Activated CD4-positive, alpha-beta T cell treated with anti-CD3 and anti-CD28 coated beads, Interleukin-2, amount 50 U/mL, for 48 hours (primary cell): ENCODE measurements at places on chromosomes 5 and 9.

DNA sequence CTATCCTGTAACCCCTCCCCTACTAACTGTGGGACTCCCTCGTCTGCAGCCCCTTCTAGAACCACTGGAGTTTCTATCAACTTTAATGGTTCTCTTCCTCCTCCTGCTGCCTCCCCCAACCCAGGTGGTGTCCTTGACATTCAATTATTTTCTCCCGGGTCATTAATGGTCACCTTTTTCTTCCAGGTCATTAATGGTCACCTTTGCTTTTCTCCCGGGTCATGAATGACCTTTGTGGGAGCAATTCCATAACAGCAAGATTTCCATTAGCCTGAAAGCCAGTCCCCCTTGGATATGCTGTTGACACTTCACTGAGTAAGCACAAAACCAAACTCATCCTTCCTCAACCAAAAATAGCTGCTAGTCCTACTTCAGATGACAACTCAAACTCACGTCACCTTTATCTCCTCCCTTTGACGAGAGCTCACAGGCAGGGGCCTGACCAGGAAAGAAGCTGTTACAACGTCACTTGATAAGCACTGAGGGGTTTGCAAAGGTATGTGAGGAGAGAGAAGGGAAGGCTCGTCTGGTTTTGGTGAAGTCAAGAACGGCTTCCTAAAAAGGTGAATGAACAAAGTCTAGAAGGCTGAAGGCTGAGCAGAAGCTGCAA lies 10.9 kb downstream of the CCDC127 start:
- DNase-seq = no peak

DNA sequence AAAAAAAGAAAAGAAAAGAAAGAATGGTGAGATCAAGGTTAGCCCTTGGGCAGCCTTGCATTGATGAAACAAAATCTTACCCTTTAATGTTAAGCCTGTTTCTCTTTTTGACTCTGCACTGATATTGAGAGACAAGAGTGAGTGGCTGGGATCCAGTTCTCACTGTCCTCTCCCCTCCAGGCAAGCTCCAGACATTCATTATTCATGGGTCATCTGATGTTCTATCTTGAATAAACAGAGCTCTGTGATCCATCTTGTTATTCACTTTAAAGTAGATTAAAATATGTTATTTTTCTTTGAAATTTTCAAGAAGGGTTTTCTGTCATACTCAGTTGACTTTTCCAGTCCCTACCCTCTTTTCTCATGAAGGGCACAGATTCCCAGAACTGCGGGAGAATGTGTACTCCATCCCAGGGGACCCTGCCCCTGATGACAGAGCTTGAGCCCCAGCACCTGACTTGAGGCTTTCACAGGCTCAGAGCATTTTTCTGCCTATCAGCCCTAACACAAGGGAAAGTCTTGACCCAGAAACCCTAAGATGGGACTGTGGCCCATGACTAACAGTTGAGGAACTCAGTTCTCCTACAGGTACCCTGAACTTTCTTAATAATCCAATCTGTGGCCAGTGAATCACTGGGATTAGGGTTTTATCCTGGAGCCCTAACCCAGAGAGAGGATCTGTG lies 24.1 kb downstream of the ACTL7B start:
- no peak for DNase-seq

DNA sequence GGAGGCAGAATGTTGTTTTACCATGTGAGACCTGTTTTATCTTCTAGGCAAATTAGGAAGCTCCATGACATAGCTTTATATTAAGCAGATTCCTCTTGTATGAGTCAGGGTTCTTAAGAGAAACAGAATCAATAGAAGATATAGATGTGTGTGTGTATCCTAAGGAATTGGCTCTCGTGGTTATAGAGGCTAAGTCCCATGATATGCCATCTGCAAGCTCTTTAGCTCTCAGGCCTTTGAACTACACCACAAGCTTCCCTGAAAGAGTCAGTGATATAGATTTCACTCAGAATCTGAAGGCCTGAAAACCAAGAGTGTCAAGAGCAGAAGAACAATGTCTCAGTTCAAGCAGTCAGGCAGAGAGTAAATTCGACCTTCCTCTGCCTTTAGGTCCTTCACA lies 365.8 kb upstream of the ZNF608 start:
- DNase-seq = no peak

DNA sequence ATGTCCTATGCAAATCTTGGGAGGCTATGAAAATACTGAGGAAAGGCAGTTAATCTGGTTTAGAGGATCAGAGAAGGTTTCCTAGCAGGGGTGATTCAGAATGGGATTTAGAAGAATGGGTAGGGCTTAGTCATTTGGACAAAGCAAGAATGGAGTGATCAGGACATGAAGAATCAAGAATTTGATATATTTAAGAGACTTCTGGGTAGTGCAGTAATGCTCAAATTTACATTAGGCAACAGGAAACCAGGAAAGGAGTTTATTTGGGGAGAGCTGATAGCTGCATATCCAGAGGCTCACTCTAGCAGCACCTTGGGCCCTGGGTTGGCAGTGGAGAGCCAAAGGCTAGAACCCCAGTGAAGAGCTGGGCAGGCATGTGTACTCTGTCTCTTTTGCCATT lies 78.9 kb upstream of the PAPPA start:
- no peak for DNase-seq

GRCh38 chr9:126583144-126583760 lies 30.5 kb upstream of the LMX1B start:
- no peak for DNase-seq

DNA sequence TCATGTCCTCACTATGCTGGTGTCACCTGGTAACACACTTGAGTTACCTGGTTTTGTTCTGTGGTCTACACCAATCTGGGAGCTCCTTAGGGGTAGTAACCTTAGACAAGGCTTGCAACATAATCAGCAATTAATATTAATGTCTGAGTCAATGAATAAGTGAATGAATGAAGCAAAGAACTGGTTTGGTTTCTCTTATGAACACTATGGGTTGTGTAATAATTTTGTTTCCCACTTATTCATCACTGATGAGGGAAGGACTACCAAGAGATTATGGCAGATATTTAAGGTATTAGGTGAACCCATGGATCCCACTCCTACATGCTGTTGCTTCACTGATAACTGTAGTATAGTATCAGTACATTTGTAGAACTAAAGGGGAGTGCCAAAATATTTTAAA lies 116.0 kb downstream of the SLC12A2 start:
- DNase-seq = no peak

DNA sequence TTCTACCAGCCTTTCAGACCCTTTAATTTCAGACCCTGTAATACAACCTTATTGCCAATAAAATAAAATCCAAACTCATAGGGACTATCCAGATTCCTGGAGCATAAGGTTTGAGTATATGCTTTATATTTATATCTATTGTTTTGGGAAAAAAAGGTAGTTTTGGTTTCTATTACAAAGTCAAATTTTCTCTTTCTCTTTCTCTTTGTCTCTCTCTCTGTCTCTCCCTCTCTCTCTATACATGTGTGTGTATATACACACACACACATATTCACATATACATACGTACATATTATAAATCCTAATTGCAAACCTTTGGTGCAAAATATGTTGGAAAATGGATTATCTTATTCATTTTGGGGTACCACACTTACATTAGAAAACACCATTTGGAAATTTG lies 39.0 kb downstream of the TMEM232 start:
- DNase-seq = no peak

DNA sequence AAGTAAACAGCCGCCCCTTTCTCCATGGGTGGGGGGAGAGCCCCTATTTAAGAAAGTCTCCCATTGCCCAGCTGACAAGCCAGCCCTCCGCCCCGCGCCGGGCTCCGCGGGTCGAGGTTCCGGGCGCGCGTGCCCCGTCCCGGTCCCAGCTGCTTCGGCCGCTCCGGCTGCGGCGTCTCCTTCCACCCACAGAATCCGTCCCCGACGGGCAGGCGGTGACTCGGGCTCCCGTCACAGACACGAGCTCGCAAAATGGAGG lies 223 bp downstream of the NR3C1 start:
- no peak for DNase-seq

GRCh38 chr9:127336506-127337352 lies 60.2 kb upstream of the SLC2A8 start:
- DNase-seq = no peak

GRCh38 chr5:78549043-78549442 lies 99.5 kb downstream of the LHFPL2 start:
- no peak for DNase-seq

DNA sequence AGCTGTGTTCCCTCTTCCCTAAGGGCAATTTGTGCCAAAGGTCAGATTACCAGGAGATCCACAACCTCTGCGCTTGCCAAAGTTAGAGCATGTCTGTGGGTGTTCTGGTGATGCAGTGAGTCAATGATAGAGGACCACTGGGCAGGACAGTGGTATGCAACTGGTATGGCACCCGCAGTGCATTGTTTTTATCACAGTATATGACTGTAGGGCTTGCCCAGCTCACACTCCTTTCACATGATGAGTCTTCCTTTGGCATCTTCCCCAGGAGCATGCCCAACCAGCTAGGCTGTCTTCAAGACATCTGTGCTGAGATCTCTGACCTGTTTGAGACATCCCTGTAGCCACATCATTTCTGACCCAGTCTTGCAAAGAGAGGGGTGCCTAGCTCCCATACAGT lies 1650.0 kb upstream of the CDH6 start:
- no peak for DNase-seq

DNA sequence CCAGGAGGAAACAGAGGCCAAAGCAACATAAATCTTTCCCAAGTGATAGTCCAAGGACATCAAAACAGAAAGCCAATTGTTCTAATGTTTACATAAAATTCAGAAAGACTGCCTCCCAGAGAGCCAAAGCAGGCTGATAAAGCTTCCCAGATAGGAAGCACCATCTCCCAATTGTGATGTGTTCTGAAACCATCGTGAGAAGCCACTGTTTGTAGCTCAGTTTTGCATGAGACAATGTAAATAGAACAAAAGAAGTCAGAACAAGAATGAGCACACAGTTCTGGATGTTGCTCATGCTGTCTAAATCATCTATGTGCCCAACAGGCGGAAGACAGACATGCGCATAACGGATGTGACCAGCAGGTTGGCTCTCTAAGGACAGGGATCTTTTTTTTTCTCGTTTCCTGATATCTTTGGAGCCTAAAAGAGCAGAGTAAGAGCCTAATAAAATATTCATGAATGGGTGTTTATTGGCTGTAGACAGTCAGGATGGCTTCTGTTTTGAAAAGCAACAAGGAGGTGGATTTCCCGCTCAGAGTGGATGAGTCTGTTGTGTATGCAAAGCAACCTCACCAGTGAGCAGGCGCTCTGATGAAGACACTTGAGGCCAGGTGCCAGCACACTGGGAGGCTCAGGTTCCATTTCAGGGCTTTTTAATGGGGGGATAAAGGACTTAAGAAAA lies 113.6 kb downstream of the GNA14 start:
- no peak for DNase-seq

DNA sequence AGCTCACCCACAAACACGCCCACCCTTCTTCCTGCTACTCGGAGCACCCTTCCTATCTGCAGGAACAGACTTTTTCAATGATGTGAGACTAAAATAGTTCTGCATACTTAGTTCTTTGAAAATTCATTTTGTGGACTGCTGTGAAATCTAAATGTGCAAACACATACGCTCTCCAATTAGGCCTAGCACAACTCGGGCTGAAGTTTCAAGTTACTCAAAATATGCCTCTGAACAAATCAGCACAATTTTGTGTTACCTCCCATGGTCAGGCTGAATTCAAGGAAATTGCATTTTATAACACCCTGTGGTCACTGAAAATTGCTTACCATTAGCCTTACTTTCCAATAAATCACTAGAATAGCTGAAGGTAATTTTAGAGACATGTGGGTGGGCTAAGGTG lies 323.8 kb upstream of the ADCY2 start:
- no peak for DNase-seq

DNA sequence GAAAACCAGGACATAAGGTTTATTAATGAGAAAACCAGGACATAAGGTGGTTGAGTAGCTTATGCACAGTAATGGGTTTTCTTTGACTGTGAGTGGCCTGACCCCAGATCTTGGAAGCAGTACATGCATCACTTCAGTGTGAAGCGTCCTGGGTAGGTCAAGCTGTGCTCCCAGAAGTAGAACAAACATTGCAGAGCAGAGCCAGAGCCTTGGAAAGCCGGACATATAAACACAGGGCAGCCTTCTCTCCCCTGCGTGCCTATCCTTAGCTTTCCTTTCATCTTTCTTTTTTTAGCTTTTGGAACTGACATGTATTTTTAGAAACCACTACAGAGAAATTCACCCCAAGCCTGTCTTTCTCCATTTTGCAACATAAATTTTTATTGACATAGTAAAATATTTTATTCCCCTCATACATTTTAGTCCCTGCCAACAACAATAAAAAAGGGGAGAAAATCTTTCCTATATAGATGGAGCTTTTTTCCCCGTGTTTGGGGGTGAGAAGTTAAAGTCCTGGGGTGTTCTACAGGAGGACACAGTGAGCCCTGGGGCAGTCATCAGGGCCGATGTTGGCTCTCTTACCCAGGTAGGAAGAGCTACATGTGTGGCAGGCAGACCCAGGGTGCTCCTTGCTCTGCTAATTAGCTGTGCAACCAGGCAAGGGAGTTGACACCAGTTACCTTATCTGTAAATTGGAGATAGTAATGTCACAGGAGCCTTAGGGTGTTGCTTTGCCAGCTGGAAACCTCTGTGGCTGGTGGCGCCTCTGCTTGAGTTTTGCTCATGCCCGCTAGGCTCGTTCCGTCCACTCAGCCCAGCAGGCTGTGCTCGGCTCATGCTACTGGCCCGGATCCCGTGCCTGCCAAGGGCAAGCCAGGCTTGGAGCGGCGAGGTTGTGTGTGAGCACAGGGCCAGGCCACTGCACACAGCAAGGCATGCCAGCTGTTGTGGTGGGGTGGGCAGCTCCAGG lies 389.6 kb downstream of the KDM4C start:
- no peak for DNase-seq

- no peak for DNase-seq
Observed at GRCh38 chr9:133075925-133076630, 14.3 kb downstream of the CEL start.

- DNase-seq = no peak
Observed at GRCh38 chr5:72681781-72682180, 134.7 kb upstream of the TNPO1 start.

GRCh38 chr9:18297056-18297841 lies 176.7 kb upstream of the ADAMTSL1 start:
- DNase-seq = no peak

DNA sequence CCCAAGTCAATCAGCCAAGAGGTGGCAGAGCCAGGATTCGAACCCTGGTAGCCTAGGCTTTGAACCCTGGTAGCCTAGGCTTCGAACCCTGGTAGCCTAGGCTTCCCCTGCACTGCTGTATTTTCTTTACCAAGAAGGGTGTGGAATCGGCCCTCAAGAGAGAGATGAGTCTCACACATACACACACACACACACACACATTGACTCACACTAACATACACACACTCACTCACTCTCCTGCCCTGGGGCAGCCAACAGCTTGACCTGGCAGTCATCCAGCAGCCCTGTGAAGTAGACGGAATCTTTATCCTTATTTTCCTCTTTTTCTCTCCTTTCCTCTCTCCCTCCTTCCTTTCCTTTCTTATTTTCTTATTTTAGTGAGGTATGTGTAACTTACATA lies 55.4 kb upstream of the RPL26L1 start:
- DNase-seq = no peak

DNA sequence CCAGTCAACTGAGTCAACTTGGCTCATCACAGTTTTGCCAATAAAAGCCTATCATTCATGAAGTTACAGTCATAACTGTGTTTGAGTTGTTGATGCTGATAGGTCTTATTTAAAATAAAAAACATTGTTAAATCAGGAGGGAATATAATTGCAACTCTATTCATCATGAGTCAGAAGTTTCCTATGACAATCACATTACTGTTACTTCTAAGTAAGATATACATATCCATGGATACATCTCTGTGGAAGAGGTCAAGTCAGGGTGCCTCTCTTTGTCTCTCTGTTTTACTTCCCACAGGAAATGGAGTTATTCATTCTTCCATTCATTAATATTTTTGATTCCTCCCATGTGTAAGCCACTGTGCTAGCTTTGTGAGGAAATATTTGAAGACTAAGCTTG lies 2015.4 kb upstream of the WWC1 start:
- DNase-seq = no peak
